ENCODE measurements at places on chromosomes 11 and 22.

GRCh38 chr11:130602641-130603334 lies 154.3 kb downstream of the ADAMTS15 start:
- DNase-seq = no peak

DNA sequence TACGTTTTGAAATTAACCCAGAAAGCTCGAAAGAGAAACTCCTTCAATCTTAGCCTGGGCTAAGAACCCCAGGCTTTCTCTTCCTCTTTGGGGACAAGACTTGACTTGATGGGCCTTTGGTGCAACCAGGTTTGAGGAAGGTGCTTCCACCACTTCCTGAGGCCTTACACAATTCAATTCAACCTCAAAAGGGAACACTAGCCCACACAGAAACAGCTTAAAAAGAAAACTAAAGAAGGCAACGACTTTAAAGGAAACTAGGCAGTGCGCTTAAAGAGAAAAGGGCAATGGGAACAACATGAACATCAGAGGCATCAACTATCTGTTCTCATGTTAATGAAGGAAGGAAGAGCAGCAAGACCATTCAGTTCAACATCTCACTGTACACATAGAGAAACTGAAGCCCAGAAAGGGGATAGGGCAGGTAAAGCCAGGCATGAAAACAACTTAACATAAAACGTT lies 24.8 kb downstream of the PAK1 start:
- no peak for DNase-seq

GRCh38 chr11:11975201-11976092 lies 33.0 kb downstream of the DKK3 start:
- no peak for DNase-seq

DNA sequence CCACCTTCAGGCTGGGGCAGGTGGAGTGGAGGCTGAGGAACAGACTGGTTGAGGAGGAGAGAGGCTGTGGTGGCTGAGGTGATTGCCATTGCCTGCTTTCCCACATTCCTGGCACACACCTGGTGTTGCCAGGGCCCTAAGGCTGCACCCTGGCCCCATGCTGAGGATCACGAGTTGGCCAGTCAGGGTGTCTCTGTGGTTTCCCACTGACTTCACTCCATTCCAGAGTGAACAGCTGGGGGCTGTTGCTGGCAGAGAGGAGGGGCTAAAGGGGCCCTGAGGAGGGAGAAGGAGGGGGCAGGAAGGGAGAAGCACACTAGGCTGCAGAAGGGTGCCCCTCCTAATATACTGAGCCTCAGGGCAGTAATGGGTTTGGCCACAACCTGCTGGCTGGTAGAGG lies 1.8 kb downstream of the TMEM86A start:
- no peak for DNase-seq

DNA sequence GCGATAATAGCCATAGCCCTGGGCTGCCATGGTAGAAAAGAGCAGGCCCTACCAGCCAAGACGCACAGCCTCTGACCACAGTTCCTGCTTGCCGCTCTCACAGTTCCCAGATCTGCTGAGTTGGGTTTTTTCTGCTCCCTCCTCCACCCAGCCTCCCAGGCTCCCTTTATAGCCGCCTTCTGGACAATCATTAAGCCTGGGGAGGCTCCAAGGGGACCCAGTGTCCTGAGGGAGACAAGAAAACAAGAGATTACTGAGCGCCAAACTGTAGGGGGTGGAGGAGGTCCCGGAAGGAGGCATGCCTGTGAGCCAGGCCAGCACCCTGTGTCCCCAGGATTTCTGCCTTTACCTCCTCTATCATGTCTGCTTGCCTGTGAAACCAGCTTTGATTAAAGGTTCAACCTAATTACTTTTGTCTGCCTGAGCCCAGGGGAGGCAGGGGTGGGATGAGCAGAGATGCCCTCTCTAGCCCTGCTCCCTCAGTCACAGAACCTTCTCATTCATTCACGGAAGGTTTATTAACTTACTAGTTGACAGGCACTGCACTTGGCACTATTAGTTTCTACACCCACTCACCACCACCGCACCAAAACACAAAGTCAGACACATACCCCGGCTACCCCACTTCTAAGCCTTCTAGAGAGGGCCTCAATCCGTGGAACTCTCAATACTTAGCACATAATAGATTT lies 1.2 kb downstream of the SLC37A4 start:
- peak; percentile 89 for DNase-seq

GRCh38 chr11:17822401-17822781 lies 87.8 kb downstream of the KCNC1 start:
- DNase-seq = no peak

DNA sequence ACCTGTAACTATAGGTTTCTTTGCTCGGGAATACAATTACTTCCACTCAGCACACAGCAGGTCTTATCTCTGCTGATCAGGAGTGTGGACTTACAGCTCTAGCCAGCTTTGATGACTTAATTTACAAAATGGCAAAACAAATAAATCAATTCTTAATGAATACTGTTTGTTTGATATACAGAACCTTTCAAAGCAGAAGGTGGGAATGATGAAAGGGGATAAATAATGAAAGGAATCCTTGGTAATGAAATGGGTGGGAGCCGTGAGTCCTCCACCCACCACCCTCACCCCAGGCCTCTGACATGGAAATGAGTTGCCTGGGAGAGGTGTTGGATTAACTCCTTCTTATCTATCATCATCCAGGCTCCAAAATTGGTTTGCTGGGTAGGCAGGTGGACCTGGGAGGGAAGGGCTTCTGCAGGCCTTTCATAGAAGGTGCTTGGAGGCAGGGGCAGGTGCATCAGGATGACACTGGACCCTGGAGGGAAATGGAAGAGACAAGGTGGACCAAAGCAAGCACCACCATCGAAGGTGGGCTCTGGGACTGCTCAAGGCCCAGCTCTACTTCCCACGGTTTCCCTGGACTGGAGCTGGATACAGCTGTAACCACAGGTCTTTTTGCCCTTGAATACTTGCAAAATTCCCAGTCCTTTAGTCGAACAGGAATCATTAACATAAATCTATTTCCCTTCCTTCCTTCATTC lies 23.0 kb downstream of the POU2AF1 start:
- DNase-seq = no peak

DNA sequence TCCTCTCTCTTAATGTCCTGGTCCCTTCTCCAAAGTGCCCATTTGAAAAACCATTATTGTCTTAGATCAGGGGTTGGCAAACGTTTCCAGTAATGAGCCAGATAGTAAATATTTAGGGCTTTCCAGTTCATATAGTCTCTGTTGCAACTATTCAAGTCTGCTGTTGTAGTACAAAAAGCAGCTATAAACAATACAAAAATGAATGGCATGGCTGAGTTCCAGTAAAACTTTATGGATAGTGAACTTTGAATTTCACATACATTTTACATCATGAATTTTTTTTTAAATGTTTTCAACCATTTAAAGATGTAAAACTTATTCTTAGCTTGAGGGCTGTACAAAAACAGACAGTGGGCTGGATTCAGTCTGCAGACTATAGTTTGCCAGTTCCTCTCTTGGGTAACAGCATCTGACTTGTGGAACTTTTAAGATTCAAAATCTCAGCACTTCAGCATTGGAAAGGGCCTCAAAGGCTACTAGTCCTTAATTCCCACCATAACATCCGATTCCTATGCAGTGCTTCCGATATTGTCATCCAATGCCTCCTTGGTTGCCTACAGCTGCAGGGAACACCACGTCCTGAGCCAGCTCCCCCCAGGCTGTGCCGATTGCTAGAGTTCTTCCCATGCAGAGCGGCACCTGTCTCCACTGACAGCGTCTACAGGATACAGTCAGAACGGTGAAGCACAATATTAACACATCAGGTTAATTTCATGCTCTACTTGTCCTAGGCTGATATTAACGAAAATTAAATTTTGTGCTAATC lies 65.6 kb upstream of the E2F8 start:
- no peak for DNase-seq

DNA sequence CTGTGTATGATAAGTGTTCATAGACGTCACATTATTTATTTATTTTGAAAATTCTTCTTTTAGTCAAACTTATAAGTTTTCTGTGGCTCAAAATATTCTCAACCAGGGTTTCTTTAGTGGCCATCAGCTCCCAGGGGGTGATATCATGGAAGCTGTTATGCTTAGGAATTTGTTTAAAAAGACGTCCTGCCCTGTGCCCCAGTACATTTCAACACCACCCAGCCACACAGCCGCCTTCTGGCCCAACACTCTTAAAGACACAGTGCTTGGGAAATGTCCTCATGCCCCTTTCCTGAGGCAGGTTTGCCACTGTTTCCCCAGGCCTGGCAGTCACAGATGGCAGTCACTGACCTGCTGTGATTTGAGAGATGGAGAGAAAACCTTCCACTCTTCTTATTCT lies 19.9 kb downstream of the TSKU start:
- no peak for DNase-seq

DNA sequence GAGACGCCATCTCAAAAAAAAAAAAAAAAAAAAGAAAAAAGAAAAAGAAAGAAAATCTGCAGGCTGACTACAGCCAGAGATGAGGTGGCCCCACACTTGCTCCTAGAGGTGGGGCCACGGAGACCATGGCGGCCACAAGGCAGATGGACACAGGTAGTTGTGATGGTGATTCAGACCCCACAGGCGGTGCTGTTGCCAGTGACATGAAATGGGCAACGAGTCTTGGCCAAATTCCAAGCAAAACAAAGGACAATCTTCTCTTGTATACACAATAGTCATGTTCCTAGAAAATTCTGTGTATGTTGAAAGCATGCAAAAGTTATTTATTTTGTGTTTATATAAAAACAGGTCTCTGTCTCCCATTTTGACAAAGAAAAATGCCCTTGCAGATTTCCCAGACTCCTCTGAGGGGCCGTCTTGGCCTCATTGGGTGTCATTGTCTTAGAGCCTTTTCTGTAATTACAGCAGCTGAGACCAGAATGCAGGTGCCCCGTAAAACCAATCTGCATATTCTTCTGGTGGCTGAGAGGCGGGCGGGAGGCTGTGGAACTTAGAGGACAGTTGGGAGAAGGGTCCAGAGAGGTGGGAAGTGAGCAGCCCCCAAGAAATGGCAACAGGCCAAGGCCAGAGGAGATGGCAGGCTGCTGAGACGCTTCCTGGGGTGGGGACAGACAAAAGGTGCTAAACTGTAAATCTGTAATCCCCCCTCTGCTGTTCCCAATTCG lies 22.5 kb upstream of the DAGLA start:
- DNase-seq = no peak

GRCh38 chr22:36386900-36387708 lies 663 bp downstream of the MYH9 start:
- peak; percentile 76 for DNase-seq

DNA sequence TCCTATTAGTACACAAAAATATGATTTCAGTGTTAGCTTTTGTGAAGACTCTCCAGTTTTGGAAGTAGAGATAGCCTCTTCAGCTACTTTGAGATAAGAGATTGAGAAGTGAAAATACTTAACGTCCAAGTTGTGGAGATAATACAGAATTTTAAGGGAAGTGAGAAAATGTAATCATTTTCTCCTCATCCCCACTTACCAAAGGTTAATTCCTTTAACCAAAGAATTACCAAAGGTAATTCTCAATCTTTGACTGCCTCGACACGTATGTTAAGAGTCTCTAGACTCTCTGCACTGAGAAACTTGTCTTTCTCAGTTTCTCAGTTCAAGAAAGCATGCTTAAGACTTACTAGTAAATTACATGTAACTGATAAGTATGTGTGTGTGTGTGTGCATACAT lies 15.3 kb downstream of the C11orf54 start:
- no peak for DNase-seq

- peak; percentile 73 for DNase-seq
These were observed 430 bp downstream of the CDC42EP1 start for GRCh38 chr22:37560608-37561211.

- peak; percentile 10 for DNase-seq
These were observed 82.5 kb downstream of the SGSM3 start for GRCh38 chr22:40452730-40453487.

DNA sequence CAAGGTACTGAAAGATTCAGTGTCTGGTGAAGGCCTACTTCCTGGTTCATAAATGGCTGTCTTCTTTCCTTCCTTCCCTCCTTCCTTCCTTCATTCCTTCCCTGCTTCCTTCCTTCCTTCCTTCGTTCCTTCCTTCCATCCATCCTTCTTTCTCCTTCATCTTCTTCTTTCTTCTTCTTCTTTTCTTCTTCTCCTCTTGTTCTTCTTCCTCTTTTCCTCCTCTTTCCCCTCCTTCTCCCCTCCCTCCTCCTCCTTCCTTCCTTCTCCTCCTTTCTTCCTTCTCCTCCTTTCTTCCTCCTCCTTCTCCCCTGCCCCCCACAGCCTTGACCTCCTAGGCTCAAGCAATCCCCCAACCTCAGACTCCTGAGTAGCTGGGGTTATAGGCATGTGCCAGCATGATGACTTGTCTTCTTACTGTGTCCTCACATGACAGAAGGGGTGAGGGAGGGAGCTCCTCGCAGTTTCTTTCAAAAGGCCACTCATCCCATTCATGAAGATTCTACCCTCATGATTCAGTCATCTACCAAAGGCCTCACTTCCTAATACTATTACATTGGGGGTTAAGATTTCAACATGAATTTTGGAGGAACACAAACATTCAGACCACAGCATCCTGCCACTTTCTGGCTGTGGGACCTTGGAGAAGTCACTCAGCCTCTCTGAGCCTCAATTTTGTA lies 22.6 kb upstream of the CCDC134 start:
- DNase-seq = no peak

DNA sequence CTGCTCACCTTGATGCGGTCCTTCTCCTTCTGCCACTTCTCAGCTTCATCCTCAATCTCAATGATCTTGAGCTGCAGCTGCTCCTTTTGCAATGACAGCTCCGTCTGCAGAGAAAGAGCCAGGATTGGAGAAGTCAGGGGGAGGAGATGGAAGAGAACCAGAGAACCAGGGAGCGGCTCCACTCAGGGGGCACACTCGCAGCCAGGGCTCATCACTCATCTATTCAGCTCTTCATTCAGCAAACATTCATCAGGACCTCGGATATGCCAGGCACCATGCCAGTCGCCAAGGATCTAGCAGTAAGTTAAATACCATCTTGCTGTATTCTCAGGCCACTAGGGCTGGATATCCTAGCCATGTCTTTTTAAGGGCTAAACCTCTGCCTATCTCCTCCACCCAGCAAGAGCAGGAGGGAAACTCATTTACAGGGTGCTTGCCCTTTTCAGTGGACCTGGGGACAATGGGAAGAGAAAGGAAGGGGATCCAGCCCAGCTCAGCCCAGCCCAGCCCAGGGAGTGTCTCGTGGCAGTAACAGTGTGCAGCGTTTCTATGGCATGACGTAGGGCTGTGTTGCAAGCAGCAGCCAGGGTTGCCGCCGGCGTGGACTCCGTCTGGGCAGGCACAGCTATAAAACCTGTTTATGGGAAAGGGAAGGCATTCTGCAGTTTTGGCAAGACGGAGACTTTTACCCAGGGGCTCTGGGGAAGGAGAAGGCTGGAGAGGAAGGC lies 9.4 kb downstream of the TRIM29 start:
- DNase-seq = peak; percentile 80

- peak; percentile 64 for DNase-seq
These were observed 120.1 kb upstream of the OR9Q1 start for GRCh38 chr11:57903441-57904123.

- no peak for DNase-seq
These were observed 3.5 kb downstream of the FIBIN start for GRCh38 chr11:26997378-26997777.

- no peak for DNase-seq
These were observed 905.5 kb upstream of the RAG2 start for GRCh38 chr11:37503411-37504059.

GRCh38 chr22:39845529-39845928 lies 48.0 kb downstream of the ENTHD1 start:
- DNase-seq = no peak
